CD4-positive, alpha-beta T cell treated with Interleukin-4 for 4 hours (primary cell): ENCODE measurements at places on chromosomes 6 and 20.

DNA sequence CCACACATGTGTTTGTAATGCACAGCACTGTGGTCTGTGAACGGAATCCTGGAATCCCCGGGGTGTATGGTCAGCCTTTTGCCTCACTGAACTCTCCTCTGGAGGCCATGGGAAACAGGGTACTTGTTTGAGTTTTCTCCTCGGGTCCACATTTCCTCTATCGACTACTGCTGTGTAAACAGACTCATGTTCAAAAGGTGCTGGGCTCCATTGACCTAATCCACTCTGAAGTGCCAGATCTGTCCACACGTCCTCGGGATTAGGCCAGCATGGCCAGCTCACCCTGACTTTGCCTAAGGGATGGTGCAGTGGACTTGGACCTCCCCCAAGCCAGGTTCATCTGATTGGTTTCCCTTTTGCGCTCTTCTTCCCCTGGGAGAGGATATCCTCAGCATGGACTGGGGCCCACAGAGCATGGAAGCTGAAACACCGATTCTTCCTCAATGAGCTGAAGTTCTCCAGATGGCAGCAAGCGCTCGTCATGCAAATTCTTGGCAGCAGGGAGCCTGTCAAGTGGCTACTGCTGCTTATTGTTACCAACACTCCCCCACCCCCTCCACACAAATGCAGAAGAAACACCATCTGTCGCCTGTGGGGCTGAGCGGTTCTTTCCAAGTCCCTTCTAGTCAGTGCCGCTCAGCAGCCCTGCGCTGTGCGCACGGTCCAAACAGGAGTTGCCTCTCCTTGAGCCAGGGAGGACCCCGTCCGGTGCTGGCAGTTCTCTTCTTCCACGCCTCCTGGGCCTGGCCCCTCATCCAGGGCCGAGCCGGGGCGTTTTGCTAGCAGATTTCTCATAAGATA is 292.6 kb upstream of the MARCKS start:
- peak; percentile 0 for DNase-seq

DNA sequence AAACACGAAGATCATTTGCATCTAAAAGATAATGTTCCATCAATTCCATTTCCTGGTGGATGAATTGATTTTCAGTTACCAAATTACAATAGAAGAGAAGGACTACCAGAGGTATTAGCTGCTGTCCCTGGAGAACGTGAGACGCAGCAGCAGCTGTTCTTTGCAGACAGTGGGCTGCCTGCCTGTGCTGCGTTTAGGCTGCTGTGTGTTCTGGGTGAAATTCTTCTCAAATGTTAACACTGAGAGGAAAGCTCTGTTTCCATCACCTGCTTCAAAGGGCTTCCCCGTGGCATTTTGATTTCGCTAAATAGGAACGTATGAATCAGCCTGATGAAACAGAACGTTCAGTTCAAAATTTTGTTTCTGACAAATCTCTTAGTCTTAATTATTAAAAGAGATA is 362.2 kb downstream of the C6orf118 start:
- no peak for DNase-seq

- DNase-seq: no peak
These were observed 30.1 kb downstream of the PRDM1 start for GRCh38 chr6:106116125-106116832.

- DNase-seq: no peak
These were observed 2.1 kb downstream of the TNFRSF21 start for GRCh38 chr6:47307362-47308197.

GRCh38 chr20:47549671-47550070 is 48.0 kb downstream of the NCOA3 start:
- DNase-seq: no peak

- no peak for DNase-seq
These were observed 859.8 kb downstream of the MAFB start for GRCh38 chr20:39829256-39829655.

- DNase-seq: no peak
These were observed 8.3 kb upstream of the CEP85L start for GRCh38 chr6:118659513-118660217.

DNA sequence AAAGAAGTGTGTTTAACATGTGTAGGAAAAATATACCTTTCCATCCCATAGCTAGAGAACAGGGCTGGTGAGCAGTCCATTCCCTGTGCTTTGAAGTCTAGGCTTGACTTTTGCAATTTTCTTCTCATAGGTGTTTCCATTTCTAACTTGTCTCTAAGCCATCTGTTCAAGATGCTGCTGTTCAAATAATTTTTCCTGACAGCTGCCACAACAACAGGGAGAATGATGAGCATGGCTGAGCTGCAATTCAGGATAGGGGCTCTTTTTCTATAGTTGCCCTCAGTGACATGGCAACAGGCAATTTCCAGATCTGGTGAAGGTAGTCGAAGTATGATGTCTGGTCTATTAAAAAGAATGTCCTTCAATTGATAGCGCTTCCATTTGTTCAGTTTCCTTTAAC is 103.0 kb upstream of the HS3ST5 start:
- no peak for DNase-seq

- DNase-seq: no peak
These were observed 69.0 kb downstream of the DTNBP1 start for GRCh38 chr6:15593798-15594197.

- no peak for DNase-seq
These were observed 410 bp downstream of the SYNE1 start for GRCh38 chr6:152636609-152637295.

- DNase-seq: no peak
These were observed 52.4 kb upstream of the MRPS10 start for GRCh38 chr6:42269974-42270510.

DNA sequence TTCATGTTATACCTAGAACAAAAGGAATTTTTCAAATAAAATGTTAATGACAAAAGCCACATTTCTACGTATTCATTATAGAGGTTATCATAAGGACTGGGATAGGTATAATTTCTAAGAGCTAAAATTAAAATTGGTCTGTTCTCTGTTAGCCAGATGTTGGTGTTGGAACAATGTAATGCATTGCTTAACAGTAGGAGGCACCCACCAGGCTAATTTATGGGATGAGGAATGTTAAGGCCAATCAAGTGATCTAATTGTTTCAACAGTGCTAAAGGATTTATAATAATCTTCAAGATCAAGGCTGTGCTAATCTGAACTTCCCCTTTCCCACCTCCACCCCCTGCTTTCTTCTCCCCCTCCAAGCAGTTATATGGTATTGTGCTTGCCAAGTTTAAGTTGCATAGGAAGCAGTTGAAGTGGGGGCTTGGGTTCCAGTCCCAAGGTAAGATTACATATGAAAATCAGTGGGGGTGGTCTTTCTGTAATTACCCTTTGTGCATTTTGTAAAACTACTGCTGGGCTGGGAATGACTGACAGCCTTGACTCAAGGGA is 89.2 kb upstream of the BACH2 start:
- DNase-seq: no peak

GRCh38 chr6:3755637-3756545 is 4.4 kb upstream of the PXDC1 start:
- no peak for DNase-seq

DNA sequence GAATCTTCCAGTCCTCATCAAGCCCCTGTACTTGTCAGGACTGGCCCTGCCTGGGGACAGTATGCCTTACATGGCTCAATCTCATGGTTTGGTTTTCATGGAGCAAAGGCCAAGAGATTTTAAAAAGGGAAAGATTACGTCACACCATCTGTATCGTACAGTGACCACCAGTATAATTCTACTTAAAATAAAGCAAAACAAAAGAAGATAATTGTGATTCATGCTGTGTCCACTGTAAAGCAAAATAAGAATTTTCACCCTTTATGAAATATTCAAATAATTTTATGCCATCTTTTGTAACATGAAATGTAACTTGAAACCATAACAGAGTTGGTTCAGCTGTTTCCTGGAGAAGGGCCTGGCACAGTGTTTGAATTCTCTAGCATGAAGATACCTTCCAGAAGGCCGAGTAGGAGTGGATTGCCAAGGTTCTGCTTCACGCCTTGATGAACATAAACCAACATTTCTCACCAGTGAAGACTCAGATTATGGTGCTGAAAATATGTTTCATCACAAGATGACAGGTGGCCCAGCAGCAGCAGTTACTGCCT is 486.5 kb downstream of the RFPL4B start:
- no peak for DNase-seq

DNA sequence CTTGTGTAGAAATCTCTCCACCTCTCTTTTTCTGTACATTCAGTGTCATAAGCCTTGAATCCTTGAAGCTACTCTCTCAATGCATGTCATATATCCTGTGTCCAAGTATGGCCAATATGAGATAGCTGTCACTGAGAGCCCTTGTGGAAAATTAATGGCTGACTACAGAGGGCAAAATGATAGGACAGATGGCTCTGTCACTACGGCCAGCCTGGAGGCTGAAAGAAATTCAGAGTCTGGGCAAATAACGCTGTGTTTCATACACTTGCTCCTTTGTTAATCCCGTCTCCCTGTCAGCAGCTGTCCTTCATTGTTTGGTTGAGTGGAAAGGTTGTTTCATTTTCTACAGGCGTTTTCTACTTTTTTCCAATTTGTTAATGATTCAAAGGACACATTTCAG is 70.4 kb upstream of the VGLL2 start:
- no peak for DNase-seq

DNA sequence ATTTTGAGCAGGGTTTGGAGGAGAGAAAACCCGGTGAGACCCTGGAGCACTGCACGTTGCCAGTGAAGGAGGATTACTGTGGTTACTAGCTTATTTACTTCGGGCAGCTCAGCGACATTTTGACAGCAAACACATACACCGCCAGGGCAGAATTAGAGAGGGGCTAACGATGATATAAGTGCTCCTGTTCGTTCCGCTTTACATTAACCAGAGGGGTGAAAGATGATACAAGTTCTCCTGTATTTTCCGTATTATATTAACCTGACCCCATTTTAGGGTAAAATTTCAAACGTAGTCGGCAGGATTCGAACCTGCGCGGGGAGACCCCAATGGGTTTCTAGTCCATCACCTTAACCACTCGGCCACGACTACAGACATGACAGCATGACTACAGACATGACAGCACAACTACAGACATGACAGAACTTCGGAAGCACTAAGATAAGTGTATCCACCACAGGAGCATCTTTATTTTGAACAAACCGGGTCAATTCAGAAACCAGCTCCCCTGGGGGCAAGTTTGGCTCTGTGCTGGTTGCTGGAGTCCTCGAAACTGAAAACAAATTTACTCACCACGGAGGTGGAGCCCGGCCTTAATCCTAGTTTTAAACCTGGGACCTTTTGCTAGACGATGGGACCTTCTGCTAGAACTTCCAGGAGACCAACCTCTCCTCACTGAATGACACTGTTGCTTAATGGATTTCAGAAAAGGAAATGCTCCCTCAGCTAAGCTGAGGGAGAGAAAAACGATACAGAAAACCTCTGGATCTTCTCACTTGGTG is 80.4 kb upstream of the ZNF184 start:
- DNase-seq: no peak

- DNase-seq: no peak
These were observed 36.4 kb downstream of the XRN2 start for GRCh38 chr20:21339499-21339898.

GRCh38 chr20:50695135-50695872 is 4.0 kb upstream of the RIPOR3 start:
- DNase-seq: no peak

DNA sequence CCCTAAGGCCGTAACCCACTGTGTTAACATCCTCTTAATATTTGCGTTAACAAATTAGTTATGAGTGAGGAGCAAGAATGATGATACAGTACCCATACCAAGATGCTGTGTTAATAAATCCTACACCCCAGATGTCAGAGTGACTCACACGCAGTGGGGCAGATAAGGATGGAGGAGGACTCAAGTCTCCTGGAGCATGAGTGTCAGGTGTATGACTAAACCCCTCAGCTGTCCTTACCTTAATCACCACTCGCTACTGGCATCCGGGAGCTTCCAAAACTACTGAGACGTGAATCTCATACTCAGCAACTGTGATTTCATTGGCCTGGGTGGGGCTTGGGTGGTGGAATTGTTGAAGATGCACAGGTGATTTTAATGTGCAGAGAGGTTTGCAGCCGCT is 131.3 kb upstream of the MTHFD1L start:
- DNase-seq: no peak

DNA sequence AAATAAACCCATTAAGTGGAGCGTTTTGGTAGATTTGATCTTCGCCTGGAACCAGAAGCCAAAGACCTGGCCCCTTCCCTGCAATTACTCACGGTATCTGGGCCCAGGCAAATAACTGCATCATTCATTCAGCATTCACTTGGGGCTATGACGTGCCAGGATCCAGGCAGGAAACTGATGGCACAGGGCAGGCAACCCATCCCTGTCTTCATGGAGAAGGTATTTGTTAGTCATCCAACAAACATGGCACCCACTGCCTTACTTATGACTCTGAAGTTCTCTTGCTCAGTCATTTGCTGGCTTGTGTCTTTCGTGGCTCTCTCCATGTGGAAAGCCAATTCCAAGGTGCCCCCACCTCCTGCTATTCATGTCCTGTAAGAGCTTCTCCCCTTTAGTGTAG is 232.4 kb downstream of the BMP7 start:
- DNase-seq: no peak

GRCh38 chr20:60690771-60691170 is 561.3 kb upstream of the CDH4 start:
- no peak for DNase-seq

- no peak for DNase-seq
These were observed 89.7 kb downstream of the TCP11 start for GRCh38 chr6:35051396-35051795.

DNA sequence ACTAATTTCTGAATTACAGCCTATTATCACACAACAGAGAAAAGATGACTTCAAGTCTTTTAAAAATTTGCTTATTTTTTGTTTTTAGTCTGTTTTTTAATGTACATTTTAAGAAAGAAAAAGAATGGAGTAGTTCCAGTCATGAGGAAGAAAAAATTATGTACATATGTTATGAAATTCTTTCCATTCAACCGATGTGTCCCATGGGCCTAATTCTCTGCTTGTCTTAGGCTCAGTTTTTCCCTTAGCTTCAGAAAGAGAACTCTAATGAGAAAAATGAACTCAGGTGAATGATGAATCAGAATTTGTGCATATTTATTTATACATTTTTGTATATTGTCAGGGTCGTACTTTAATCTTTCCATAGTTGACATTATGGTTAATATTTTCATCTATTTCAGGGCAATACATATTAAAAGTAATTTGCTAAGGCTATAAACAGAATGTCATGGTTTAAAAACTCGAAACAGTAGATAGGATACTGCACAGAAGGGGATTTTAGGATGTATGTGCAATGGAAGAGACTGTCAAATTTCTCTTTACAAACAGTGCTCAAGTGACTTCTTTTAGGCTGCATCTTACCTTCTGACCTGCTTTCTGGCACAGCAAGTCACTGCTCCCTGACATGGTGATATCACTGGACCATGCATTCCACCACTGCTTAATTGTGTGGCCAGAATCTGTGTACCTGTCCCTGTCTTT is 153.1 kb downstream of the EPHA7 start:
- DNase-seq: no peak

GRCh38 chr20:62645613-62646012 is 3.3 kb downstream of the SLCO4A1 start:
- DNase-seq: no peak

- no peak for DNase-seq
These were observed 16.4 kb upstream of the MICA start for GRCh38 chr6:31386977-31387376.

DNA sequence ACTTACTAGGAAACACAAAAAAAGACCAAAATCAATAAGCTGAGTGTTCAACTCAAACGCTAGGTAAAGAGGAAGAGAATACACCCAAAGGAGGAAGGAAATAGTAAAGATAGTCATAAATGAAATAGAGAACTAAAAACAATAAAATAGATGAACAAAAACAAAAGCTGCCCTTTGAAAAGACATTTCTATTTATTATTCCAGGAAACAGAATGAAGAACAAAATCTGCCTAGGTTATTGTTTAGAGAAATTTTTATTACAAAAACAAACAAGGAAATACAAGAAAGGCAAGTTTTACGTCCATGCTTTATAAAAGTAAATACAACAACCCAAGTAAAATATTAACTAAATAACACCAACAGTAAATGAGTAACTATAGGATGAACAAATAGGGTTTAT is 20.1 kb downstream of the HLA-DMB start:
- DNase-seq: no peak
